ENCODE measurements at places on chromosomes 11 and 22.

DNA sequence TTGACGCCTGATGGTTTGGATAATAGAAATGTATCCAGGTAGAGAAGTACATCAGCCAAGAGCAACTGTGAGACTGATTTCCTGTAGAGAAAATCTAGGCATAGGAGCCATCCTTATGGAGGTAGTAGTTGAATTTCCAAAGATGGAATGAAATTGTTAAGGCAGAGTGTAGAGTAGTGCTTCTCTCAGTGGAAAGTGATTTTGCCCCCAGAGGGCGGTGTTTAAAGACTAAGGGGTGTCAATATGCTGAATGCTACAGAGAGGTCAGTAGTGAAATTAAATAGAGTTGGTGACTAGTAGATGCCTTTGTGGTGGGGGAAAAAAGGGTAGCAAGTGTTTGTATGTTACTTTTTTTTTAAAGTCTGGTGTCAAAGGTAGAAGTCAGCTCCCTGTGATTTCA lies 54.5 kb downstream of the TRIM44 start:
- DNase-seq, result peak; percentile 45

DNA sequence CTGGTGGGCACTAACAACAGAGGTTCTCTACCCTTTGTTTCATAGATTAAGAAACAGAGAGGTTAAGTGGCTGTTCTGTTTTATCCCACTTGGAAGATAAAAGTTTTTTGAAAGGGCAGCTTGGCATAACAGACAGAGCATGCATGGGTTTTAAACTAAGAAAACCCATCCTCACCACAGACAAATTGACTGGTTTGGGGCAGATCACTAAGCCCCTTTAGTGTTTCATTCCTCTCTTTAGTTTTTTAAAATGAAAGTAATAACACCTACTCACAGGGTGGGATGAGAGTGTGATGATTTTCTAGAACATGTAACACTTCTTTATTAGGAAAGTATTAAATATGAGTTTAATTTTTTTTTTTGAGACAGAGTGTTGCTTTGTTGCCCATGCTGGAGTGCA lies 12.3 kb upstream of the RRAS2 start:
- no peak for DNase-seq

- no peak for DNase-seq
Observed at GRCh38 chr11:100903284-100903683, 216.2 kb downstream of the ARHGAP42 start.

GRCh38 chr11:62502030-62502730 lies 44.4 kb downstream of the AHNAK start:
- DNase-seq, result no peak

- DNase-seq, result no peak
Observed at GRCh38 chr22:27179161-27179560, 521.8 kb downstream of the MIAT start.

GRCh38 chr22:21646608-21647590 lies 4.8 kb downstream of the SDF2L1 start:
- peak; percentile 89 for DNase-seq

GRCh38 chr11:73393479-73394415 lies 17.5 kb downstream of the RELT start:
- DNase-seq, result peak; percentile 85

DNA sequence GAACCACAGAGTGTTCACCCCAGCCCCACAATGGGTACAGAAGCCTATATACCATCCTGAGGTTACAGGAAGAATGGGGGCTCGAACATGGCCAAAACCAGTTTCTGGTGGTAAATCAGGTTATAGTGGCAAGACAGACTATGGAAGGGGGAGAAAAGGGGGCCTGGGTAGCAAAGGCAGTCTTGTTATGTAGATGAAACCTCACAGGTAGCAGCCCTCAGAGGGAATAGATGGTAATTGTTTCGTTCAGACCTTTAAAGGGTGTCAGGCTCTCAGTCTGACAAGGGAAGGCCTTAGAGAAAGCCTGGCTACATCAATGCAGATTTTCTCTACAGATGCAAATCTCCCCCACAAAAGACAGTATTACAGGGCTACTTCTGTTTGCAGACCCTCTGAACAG lies 3.4 kb downstream of the CAPN1 start:
- no peak for DNase-seq

DNA sequence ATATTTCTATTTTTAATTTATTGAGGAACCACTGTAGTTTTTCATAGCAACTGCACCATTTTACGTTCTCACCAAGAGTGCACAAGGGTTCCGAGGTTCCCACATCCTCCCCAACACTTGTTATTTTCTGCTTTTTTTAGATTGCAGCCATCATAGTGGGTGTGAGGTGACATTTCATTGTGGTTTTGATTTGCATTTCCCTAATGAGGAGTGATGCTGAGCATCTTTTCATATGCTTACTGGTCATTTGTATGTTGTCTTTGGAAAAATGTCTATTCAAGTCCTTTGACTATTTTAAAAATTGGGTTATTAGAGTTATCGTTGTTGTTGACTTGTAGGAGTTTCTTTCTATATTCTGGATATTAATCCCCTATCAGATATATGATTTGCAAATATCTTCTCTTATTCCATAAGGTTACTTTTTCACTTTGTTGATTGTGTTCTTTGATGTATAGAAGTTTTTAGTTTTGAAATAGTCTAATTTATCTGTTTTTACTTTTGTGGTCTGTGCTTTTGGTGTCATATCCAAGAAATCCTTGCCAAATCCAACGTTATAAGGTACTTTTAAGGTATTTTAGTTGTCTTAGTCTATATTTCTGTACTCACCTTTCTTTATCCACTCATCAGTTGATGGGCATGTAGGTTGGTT lies 9.0 kb downstream of the NEAT1 start:
- DNase-seq, result no peak

DNA sequence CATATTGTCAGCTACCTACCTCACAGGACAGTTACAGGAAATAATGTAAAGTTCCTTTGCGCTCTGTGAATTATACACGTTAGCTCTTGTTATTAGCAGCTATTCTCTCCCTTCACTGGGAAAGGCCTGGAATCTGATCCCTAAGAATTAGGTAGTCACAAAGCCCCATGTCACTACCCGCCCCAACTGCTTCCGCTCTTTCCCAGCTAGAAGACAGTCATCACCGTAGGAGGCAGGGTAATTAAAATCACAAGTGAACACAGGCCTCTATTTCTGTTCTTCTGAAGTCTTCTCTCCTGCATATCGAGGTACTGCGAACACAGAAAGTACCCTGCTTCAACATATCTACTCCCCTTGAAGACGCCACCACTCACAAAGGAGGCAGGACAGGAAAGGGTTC lies 12.6 kb upstream of the AHNAK start:
- DNase-seq, result peak; percentile 18

GRCh38 chr11:26905368-26905767 lies 88.5 kb upstream of the FIBIN start:
- peak; percentile 32 for DNase-seq

- DNase-seq, result no peak
Observed at GRCh38 chr11:19561011-19561410, 151.6 kb upstream of the NAV2 start.

DNA sequence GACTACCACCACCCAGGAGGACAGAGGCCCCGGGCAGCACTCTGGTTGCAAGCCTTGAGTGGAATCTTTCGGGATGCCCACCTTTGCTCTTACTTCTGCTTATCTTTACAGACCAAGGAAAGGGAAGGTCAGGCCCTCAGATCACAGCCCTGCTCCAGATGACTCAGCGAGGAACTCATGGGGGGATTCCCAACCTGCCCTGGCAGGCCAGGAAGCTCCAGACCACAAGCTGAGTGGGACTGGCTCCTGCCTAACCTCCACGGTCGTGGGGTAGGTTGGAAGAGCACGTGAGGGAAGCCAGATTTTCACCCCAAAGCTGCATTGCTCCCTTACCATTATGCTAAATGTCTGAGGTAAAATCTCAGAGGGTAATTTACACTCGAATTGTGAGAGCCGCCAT lies 11.8 kb downstream of the TBC1D10A start:
- DNase-seq, result no peak
